Naive thymus-derived CD4-positive, alpha-beta T cell (primary cell): ENCODE measurements at places on chromosomes 16 and 17. TPM values are rescaled to one million over a fixed set of nuclear protein-coding genes. Genes with fewer than 3 reads are reported as not detected.

DNA sequence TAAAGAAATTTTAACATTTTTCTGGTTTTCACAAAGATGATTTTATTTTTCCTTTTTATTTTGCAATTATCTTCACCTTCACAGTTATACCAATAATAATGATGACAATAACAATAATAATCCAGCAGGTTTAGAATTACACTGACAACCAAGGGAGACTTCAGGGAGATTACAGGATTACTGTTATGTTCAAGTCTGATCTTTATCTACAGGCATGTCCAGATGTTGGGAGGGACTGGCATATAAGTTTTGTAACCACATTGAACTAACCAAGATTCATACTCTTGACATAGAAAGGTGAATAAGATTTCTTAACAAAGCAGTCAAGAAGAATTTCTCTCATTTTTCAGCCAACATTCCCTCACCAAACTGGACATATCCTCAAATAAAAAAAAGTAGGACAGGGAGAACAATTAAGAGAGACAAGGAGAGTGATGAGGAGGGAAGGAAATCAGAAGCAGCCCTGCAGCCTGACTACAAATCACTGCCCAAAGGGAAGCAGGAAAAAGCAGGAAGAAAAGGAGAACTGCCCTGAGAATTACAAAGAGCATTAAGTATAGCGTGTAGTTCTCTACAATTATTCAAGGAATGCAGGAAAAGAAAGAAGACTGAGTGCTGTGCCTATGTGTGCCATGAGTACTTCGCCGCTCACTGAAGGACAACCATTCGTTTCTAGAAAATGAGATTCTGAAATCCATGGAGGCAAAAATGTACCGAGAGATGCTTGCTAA, 155.7 kb upstream of the C17orf78 start:
- DNase-seq = no peak
- peaks cover under 1% of the 10 kb centered on the region for H3K36me3 ChIP-seq
- H3K4me3 ChIP-seq = no peak overlapping the region

DNA sequence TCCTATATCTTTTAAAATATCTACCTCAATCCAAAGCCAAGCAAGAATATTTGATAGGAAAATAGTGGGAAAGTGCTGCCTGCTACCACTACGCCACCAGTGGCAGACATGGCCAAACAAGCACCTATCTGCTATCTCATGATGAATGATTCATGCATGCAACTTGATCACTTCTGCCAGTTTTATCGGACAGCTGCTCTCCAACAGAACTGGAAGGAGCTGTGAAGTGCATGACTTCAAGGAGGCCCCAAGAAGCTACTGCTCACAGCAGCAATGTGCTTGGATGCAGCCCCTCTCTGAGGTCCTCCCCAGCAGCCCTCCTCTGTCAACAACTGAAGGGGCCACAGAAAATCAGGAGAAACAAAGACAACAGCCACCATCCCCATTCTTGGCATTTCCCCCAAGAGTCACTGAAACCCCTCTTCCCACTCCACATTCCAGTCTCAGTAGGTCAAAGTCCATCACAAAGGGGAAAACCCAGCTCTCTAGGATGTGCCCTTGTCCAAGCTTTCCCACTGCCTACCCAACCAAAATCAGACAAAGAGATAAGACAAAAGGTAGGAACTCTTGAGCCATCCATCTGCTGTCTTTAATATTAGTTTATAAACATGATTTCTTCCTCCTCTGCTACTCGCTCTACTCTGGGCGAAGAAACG, 215.3 kb downstream of the C16orf78 start:
- H3K4me1 ChIP-seq = no peaks in the 10 kb centered on the region
- H3K27me3 ChIP-seq = no peaks in the 10 kb centered on the region
- H3K4me3 ChIP-seq = no peak overlapping the region
- no peaks in the 10 kb centered on the region for H3K36me3 ChIP-seq
- H3K27ac ChIP-seq = no peak overlapping the region

DNA sequence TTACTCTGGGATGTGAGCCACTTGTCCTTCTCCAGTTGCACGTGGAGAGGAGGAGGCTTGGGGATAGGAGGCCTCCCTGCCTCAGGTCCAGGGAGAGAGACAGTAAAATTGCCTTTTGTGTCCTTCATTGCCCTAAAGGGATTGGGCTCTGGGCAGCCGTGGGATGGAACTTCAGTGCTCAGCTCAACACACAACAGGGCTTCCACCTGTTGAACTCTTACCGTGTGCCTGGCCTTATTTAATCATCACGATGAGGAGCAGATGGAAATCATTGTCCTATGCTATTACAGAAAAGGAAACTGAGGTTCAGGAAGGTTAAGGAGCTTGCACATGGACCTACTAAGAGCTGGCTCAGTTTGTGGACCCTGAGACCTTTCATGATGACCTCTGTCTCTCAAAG, 92.4 kb upstream of the CDC42EP4 start:
- H3K27me3 ChIP-seq = no peaks in the 10 kb centered on the region
- H3K4me3 ChIP-seq = no peak overlapping the region
- no peak for DNase-seq

- no peak overlapping the region for H3K27ac ChIP-seq
- DNase-seq = no peak
- no peaks in the 10 kb centered on the region for H3K4me1 ChIP-seq
- H3K27me3 ChIP-seq = no peaks in the 10 kb centered on the region
These were observed 32.9 kb upstream of the GNG13 start for GRCh38 chr16:833411-833810.

DNA sequence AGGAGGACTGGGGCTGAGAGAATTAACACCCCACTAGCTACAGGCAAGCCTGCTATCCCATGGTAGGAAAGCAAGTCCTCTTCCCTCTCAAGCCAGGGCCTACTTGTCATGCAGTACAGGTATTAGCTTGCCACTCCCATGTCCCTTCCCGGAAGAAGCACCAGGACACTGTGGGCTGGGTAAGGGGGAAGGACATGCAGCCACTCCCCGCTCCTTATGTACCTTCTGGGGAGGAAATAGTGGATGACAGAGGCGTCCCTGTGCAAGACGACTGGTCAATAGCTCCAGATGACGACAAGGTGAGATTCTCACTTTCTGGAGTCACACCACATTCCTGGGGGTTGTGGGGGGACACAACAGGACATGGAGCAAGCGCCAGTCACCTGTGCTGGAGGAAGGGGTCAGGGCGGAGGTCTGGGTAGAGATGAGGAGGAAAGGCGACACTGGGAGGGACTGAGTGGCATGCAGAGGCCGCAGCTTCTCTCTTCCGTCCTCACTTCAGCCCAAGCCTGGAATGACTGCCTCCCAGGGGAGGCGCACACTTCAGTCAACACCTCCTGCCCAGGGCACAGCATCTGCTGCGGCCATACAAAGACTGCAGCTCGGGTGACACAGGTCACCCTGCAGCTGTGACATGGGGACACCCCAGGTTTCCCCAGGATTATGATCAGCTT, 15.1 kb upstream of the FOXJ1 start:
- H3K27ac ChIP-seq = no peak overlapping the region
- no peaks in the 10 kb centered on the region for H3K27me3 ChIP-seq
- peaks cover 37% of the 10 kb centered on the region for H3K4me1 ChIP-seq
- no peak overlapping the region for H3K4me3 ChIP-seq
- no peaks in the 10 kb centered on the region for H3K36me3 ChIP-seq

- no peaks in the 10 kb centered on the region for H3K27me3 ChIP-seq
- H3K27ac ChIP-seq = peak overlapping the region; percentile 52
- H3K4me1 ChIP-seq = no peaks in the 10 kb centered on the region
- DNase-seq = no peak
- H3K36me3 ChIP-seq = no peaks in the 10 kb centered on the region
These were observed 27.1 kb downstream of the GNPTG start for GRCh38 chr16:1378804-1379303.

GRCh38 chr16:10126686-10127085, 55.5 kb downstream of the GRIN2A start:
- no peak for DNase-seq
- no peak overlapping the region for H3K4me3 ChIP-seq
- H3K27me3 ChIP-seq = no peaks in the 10 kb centered on the region
- H3K27ac ChIP-seq = no peak overlapping the region

DNA sequence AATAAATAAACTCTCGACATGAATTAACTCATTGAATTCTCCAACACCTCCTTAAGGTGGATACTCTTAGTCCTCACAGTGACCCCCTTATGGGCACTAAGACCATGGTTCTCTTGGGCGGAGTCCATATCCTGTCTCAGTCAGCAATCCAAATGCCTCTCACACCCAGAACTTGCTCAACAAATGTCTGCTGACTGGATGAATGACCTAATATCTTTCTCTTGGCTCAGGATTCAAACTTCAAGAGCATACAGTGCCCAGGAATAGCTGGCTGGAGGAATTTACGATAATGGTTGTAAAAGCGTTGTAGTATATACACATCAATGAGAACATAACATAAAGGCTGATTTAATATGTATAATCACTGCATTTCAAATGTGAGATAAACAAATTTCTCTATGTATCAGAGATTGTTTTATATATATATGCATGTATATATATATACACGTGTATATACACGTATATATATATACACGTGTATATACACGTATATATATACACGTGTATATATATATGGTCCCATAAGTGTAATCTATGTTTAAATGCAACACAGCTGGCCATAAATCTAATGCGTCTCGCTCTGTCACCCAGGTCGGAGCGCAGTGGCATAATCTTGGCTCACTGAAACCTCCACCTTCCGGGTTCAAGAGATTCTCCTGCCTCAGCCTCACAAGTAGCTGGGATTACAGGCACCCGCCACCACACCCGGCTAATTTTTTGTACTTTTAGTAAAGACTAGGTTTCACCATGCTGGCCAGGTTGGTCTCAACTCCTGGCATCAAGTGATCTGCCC, 6.5 kb upstream of the UBB start:
- H3K27me3 ChIP-seq = no peaks in the 10 kb centered on the region
- no peak overlapping the region for H3K27ac ChIP-seq
- no peak for DNase-seq
- H3K36me3 ChIP-seq = no peaks in the 10 kb centered on the region
- no peak overlapping the region for H3K4me3 ChIP-seq

GRCh38 chr17:78935419-78936323, 10.5 kb upstream of the TIMP2 start:
- peaks cover 4% of the 10 kb centered on the region for H3K4me1 ChIP-seq
- no peak overlapping the region for H3K4me3 ChIP-seq
- no peak for DNase-seq
- H3K36me3 ChIP-seq = no peaks in the 10 kb centered on the region
- H3K27me3 ChIP-seq = no peaks in the 10 kb centered on the region

GRCh38 chr17:49013311-49014213, 16.4 kb downstream of the IGF2BP1 start:
- H3K4me1 ChIP-seq = no peaks in the 10 kb centered on the region
- no peak overlapping the region for H3K27ac ChIP-seq
- no peak overlapping the region for H3K4me3 ChIP-seq
- no peaks in the 10 kb centered on the region for H3K27me3 ChIP-seq
- DNase-seq = no peak

GRCh38 chr16:35533683-35534082, 2074.3 kb downstream of the TP53TG3F start:
- no peaks in the 10 kb centered on the region for H3K4me1 ChIP-seq
- no peak overlapping the region for H3K27ac ChIP-seq
- no peaks in the 10 kb centered on the region for H3K36me3 ChIP-seq
- no peak for DNase-seq
- H3K4me3 ChIP-seq = no peak overlapping the region

- H3K4me1 ChIP-seq = no peaks in the 10 kb centered on the region
- H3K27me3 ChIP-seq = no peaks in the 10 kb centered on the region
- DNase-seq = no peak
- no peak overlapping the region for H3K4me3 ChIP-seq
- H3K36me3 ChIP-seq = no peaks in the 10 kb centered on the region
- H3K27ac ChIP-seq = no peak overlapping the region
These were observed 25.4 kb downstream of the CMTM3 start for GRCh38 chr16:66629856-66630255.

GRCh38 chr17:50491505-50491904, 12.8 kb downstream of the RSAD1 start:
- H3K4me3 ChIP-seq = no peak overlapping the region
- no peaks in the 10 kb centered on the region for H3K36me3 ChIP-seq
- H3K27me3 ChIP-seq = no peaks in the 10 kb centered on the region
- no peak overlapping the region for H3K27ac ChIP-seq

- no peak overlapping the region for H3K27ac ChIP-seq
- no peaks in the 10 kb centered on the region for H3K27me3 ChIP-seq
- DNase-seq = no peak
- H3K4me1 ChIP-seq = no peaks in the 10 kb centered on the region
- no peak overlapping the region for H3K4me3 ChIP-seq
These were observed 21.4 kb upstream of the COQ7 start for GRCh38 chr16:19046062-19046461.

GRCh38 chr16:85330694-85331188, 218.5 kb upstream of the CIBAR2 start:
- no peak overlapping the region for H3K4me3 ChIP-seq
- no peaks in the 10 kb centered on the region for H3K27me3 ChIP-seq
- no peak overlapping the region for H3K27ac ChIP-seq
- no peaks in the 10 kb centered on the region for H3K36me3 ChIP-seq
- H3K4me1 ChIP-seq = peaks cover 10% of the 10 kb centered on the region

DNA sequence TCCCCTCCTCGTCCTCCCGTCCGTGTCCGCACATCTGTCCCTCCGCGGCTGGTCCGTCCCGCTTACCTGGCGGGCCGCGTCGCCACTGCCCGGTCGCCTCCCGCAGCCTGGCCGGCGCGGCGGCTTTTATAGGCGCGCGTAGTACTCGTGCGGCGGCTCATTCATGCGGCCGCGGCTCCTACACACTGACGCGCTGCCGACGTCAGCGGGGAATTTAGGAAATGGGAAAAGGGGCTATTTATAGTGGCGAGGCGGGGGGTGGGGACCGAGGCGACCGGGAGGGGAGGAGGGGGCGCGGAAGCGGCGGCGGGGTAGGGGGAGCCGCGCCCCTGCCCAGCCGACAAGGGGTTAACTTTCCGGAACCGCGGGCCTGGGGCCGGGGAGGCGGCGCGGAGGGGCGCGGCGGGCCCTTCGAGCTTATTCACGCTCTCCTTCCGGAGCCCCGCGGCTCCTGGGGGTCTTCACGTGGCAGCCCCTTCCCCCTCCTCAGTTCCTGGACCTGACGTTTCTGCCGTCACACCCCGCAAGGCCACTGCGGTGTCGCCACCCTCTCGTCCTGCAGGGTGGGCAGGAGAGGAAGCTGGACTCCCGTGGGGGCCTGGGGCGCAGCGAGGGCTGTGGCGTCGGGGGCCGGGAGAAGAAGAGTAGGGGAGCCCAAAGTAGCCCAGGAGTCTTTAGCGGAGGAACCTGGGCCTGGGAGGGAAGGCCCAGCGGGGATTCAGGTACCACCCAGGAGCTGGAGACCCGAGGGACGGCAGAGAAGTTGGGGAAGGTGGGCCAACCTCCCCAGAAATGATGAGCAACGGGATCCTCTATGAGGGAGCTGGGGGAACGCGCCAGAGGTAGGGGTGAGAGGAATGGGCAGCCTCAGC, 3.6 kb upstream of the HIC1 start:
- DNase-seq = no peak
- peaks cover 31% of the 10 kb centered on the region for H3K4me1 ChIP-seq
- no peak overlapping the region for H3K4me3 ChIP-seq
- H3K36me3 ChIP-seq = no peaks in the 10 kb centered on the region

The SULT1A1 gene
- total RNA-seq = 18.5 TPM

The AANAT gene
- not detected for total RNA-seq

The MILR1 gene
- total RNA-seq = 1.7 TPM

The MYO15B gene
- 68.8 and 72.2 TPM in 2 replicates for total RNA-seq

The KIF2B gene
- total RNA-seq = not detected

The ABI3 gene
- total RNA-seq = 11.0 TPM

The ZNF423 gene
- not detected for total RNA-seq
